ENCODE measurements at places on chromosomes 7 and 10. TPM values are rescaled to one million over a fixed set of nuclear protein-coding genes. Genes with fewer than 3 reads are reported as not detected.
A peak's percentile ranks its signal among the peaks of the same experiment; 100 is the strongest.

The REPIN1 gene
- total RNA-seq: 53.9 TPM

The FAM237B gene
- not detected for total RNA-seq

The TMEM26 gene
- total RNA-seq: not detected

The TCAF2 gene
- 25.7 TPM for total RNA-seq

The VIPR2 gene
- 0.45 TPM for total RNA-seq

DNA sequence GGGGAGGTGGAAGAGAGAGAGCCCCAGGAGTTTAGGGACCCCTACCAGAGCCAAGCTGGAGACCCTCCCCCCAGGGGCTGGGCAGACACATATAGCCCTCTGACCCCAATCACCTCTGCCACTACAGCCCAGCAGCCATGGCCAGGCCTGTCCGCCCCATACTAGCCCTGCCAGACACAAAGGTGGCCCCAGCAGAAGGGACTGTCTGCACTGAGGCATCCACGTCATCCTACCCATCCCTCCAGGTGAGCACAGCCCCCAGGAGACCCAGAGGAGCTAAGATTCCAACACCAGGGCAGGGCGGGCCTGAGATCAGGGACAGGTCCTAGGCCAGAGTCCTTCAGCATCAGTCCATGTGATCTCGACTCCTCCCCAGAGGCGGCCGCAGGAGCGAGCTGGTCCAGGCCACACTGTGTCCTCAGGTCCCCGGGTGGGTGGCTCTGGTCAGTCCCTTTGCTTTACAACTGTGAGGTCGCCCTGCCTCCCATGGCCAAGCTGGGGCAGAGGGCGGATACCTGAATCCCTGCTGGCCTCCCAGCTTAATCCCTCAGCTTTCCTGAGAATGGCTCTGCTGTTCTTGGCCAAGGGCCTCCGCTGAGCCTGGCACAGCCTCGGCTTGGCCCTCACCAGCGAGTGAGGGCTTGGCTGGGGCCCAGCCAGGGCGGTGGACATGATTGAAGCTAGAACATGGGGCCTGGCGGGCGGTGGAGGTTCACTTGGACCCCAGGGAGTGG is 14.3 kb upstream of the ELN start:
- H3K27me3 ChIP-seq: peaks cover 7% of the 10 kb centered on the region
- H3K4me1 ChIP-seq: no peaks in the 10 kb centered on the region
- no peak overlapping the region for H3K4me3 ChIP-seq
- no peak for DNase-seq

- no peaks in the 10 kb centered on the region for H3K27me3 ChIP-seq
- H3K4me3 ChIP-seq: no peak overlapping the region
- DNase-seq: no peak
- peaks cover 7% of the 10 kb centered on the region for H3K4me1 ChIP-seq
- peak overlapping the region; percentile 1 for H3K27ac ChIP-seq
Measured at GRCh38 chr10:110481919-110482318, 15.8 kb upstream of the DUSP5 start.

DNA sequence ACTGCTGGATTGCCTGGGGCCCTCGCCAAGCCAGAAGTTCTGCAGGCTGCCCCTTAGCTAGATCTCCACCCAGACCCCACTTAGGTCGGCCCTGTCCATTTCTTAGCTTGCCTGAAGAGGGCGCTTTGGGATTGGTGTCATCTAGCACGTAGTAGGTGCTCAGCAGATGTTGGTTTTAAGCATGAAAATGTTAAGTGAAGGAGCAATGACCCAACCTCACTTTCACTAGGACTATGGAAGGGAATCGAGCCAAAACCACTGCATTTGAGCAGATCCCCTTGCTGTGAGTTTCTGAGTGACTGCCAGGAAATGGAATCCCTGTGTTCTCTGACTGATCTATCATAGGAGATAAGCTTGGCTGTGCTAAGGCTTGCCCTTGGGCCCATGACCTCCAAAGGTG is 131.7 kb upstream of the EEPD1 start:
- H3K36me3 ChIP-seq: no peaks in the 10 kb centered on the region
- H3K27me3 ChIP-seq: peaks cover 9% of the 10 kb centered on the region
- H3K4me1 ChIP-seq: no peaks in the 10 kb centered on the region
- H3K27ac ChIP-seq: no peak overlapping the region
- no peak for DNase-seq

GRCh38 chr7:54080971-54081370 is 461.2 kb upstream of the VSTM2A start:
- no peak overlapping the region for H3K27ac ChIP-seq
- no peak overlapping the region for H3K4me3 ChIP-seq
- no peak for DNase-seq

DNA sequence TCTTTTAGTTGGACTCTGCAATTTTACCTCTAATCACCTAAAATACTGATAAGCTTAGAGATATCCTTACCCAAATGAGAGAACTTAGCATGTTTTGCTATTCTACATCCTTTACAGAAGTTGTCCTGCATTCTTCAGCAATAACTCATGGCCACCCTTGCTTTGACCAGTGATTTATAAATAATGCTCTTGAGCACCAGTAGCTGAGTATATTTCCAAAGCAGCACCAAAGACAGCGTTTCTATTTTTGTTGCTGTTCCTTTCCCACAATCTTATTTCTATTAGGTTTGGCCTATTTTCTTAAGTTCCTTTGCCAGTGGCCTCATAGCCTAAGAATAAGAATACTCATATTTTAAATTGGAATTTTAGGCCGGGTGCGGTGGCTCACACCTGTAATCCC is 15.0 kb downstream of the ARPC1A start:
- H3K4me1 ChIP-seq: peaks cover 11% of the 10 kb centered on the region
- peak overlapping the region; percentile 50 for H3K27ac ChIP-seq
- H3K27me3 ChIP-seq: no peaks in the 10 kb centered on the region
- no peak overlapping the region for H3K4me3 ChIP-seq
- peaks cover 18% of the 10 kb centered on the region for H3K36me3 ChIP-seq

- no peaks in the 10 kb centered on the region for H3K27me3 ChIP-seq
- no peak overlapping the region for H3K27ac ChIP-seq
- H3K4me3 ChIP-seq: no peak overlapping the region
- H3K36me3 ChIP-seq: no peaks in the 10 kb centered on the region
- DNase-seq: no peak
Measured at GRCh38 chr7:30140456-30140855, 5.7 kb downstream of the MTURN start.

- no peaks in the 10 kb centered on the region for H3K27me3 ChIP-seq
- H3K36me3 ChIP-seq: peaks cover 6% of the 10 kb centered on the region
- peaks cover 52% of the 10 kb centered on the region for H3K4me1 ChIP-seq
- H3K27ac ChIP-seq: peak overlapping the region; percentile 94
- no peak for DNase-seq
Measured at GRCh38 chr7:26295015-26295414, 3.4 kb downstream of the SNX10 start.

- no peak overlapping the region for H3K27ac ChIP-seq
- no peak for DNase-seq
- H3K36me3 ChIP-seq: no peaks in the 10 kb centered on the region
- H3K27me3 ChIP-seq: peaks cover 5% of the 10 kb centered on the region
- H3K4me3 ChIP-seq: peak overlapping the region; percentile 57
Measured at GRCh38 chr10:31604646-31605170, 285.7 kb downstream of the ZEB1 start.

GRCh38 chr7:35760143-35760745 is 40.6 kb upstream of the SEPTIN7 start:
- H3K4me3 ChIP-seq: no peak overlapping the region
- DNase-seq: no peak
- H3K27me3 ChIP-seq: no peaks in the 10 kb centered on the region
- no peaks in the 10 kb centered on the region for H3K36me3 ChIP-seq
- H3K27ac ChIP-seq: no peak overlapping the region

GRCh38 chr10:58723966-58724365 is 211.3 kb downstream of the BICC1 start:
- no peaks in the 10 kb centered on the region for H3K4me1 ChIP-seq
- no peak for DNase-seq
- H3K4me3 ChIP-seq: no peak overlapping the region
- no peak overlapping the region for H3K27ac ChIP-seq
- H3K36me3 ChIP-seq: no peaks in the 10 kb centered on the region
- H3K27me3 ChIP-seq: no peaks in the 10 kb centered on the region

GRCh38 chr7:140873434-140873833 is 51.3 kb downstream of the BRAF start:
- no peak overlapping the region for H3K27ac ChIP-seq
- no peak overlapping the region for H3K4me3 ChIP-seq
- peaks cover 36% of the 10 kb centered on the region for H3K4me1 ChIP-seq
- H3K27me3 ChIP-seq: no peaks in the 10 kb centered on the region
- no peak for DNase-seq

DNA sequence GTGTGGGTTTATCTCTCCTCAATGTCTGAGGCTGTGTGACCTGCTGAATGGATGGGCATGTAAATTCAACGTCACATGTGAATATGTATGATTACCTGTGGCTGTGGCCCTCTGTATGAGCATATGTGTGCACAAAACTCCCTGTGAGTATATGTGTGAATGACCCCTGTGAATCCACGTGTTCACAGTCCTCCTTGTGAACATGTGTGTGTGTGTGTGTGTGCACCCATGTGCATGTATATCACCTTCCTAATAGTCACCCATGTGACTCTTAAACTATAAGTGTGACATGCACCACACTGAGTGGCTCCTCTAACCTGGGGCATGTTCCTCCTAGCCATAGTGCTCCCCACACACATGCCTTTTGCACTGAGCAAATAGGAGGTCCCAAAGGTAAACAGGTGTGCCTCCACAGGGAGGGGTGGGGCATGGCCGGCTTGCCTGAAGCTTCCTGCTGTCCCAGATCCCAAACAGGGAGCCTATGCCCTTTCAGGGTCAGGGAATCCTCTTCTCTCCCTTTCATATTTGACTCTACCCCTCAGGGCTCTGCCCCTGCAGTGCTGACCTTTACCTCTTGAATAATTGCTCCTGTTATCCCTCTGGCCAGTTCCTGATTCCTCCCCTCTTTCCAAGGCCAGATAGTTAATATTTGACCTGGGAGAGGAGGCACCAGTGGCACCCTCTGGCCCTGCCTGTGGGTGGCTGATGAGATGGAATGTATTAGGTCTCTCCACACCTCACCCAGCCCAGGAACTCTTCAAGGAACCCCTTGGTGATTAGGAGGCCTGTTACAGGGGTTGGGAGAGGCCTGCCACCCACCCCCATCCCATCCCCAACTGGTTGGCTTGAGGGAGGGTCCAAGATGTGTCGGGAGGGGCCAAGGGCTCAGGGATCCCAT is 1.9 kb downstream of the SEMA4G start:
- no peak for DNase-seq
- peaks cover 13% of the 10 kb centered on the region for H3K4me1 ChIP-seq
- no peaks in the 10 kb centered on the region for H3K36me3 ChIP-seq
- no peaks in the 10 kb centered on the region for H3K27me3 ChIP-seq

All from natural killer cell treated with Interleukin-12 subunit alpha and Interleukin-12 subunit beta and Interleukin-15 and Interleukin-18, amount 100 ng/mL, for 72 hours (primary cell).